ENCODE measurements at places on chromosomes 1 and 21.

DNA sequence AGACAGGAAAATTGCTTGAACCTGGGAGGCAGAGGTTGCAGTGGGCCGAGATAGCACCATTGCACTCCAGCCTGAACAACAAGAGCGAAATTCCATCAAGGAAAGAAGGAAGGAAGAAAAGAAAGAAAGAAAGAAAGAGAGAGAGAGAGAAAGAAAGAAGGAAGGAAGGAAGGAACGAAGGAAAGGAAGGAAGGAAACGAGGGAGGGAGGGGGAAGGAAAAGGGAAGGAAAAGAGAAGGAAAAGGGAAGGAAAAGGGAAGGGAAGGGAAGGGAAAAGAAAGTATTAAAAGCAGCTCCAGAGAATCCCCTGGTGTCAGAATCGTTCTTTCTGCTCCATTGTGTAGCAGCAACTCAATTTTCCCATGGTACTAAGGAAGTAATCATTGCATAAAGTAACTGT is 19.2 kb upstream of the ZSWIM5 start:
- DNase-seq: no peak

DNA sequence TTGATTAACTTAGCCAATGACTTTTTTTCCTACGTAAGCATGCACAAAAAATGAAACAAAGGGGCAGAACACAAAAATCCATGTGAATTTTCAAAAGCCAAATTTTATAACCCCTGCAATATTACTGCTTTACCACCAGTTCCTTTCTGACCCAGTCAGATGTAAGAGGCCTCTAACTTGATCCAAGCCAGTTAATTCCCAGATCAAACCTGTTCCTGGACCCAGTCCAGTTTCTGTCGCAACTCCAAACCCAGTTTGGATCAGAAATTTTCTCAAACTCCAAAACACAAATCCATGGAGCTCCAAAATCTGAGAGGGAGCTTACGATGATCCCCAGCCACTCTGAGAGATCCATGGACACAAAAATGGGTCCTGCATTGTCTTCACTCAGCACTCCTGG is 7.8 kb upstream of the ZYG11A start:
- DNase-seq: no peak

DNA sequence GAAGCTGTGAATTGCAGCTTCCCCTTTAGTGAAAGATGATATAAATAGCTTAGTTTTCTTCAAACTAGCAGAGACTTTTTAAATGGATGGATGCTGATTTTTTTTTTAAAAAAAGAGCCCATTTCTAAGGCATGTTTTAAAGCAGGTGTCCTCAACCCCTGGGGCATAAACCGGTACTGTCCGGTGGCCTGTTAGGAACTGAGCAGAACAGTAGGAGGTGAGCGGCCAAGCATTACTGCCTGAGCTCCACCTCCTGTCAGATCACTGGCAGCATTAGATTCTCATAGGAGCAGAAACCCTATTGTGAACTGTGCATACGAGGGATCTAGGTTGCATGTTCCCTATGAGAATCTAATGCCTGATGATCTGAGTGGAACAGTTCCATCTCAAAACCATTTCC is 31.2 kb downstream of the CR1L start:
- DNase-seq: no peak

DNA sequence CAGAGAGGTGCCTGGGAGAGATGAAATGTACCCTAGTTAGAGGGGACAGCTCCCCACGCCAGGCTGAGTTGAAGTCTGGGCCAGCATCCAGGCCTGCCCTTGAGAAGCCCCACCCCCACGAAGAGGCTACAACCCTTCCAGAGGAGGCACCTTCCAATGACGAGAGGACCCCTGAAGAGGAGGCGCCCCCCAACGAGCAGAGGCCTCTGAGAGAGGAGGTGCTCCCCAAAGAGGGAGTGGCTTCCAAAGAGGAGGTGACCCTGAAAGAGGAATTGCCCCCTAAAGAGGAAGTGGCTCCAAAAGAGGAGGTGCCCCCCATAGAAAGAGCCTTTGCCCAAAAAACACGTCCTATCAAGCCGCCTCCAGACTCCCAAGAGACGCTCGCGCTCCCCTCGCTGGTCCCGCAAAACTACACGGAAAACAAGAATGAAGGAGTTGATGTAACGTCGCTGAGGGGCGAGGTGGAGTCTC is 3.1 kb downstream of the EVA1B start:
- DNase-seq: no peak

DNA sequence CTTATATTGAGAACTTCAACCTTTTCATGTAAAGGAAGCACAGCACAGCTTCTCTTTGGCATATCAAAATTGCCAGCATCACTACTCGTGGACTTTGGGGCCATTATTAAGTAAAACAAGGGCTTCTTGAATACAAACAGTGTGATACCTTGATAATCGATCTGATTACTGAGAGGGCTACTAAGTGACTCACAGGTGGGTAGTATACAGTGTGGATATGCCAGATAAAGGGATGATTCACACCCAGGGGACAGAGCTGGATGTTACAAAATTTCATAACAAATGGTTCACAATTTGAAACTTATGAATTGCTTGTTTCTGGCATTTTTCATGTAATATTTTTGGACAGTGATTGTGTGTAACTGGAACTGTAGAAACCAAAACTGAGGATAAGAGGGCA is 15.4 kb downstream of the HDAC1 start:
- no peak for DNase-seq

DNA sequence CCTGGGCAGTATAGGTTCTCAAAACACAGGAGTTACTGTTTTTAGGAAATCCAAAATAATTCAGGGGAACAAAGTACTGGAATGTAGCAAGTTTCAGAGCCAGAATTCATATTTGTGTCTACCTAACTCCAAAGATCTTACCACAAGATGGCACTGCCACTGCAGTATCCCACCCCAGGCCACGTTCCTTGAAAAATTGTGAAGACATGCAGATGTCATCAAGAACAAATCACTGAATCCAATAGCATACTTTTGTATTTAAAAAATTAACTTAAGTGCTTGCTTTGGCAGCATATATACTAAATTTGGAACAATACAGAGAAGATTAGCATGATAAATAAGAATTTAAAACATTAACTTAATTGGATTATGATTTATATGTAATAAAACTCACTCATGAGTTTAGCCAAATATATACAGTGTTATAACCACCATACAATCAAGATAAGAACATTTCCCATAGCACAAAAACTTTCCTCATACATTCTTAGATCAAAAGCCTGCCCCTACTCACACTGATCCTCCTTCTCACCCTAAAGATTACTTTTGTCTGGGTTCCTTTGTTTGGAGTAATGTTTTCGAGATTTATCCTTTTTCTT is 209.9 kb downstream of the FAF1 start:
- DNase-seq: no peak

DNA sequence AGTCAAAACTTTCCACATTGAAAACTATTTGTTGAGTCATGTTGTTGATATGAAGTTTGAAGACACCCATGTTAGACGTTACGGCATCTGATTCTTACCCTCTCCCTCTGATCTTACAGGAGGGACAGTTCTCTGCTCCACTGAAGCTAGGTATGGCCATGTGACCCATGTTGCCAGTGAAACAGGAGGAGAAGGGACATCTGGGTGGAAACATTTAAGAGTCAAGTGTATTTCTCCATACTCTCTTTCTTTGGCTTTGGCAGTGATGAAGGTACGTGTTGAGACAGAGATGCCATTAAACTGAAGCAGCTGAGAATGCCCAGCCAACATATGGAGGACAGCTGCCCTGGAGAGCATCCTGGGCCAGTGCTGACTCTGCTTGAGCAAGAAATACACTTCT is 198.4 kb upstream of the PTGFR start:
- DNase-seq: no peak

GRCh38 chr1:150809651-150810050 is 1.6 kb upstream of the CTSK start:
- no peak for DNase-seq

GRCh38 chr1:233357595-233358397 is 30.3 kb downstream of the MAP3K21 start:
- no peak for DNase-seq

DNA sequence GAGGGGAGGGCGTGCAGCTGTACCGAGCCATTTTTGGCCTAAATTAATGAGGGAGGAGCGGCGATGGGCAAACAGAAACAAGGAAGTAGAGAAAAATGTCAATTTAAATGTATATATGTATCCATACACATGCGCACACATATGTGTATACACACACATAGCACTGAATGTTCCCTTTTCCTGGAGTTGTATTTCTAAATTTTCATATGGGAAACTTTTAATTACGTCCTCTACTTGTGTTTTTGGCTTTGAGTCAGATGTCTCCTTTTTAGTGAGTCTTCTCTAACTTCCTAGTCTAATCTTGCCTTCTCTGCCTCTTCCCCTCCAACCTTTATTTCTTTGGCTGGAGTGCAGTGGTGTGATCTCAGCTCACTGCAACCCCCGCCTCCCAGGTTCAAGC is 15.4 kb upstream of the CYYR1 start:
- no peak for DNase-seq

- no peak for DNase-seq
These were observed 22.7 kb downstream of the WNT9A start for GRCh38 chr1:227924833-227925574.

- DNase-seq: no peak
These were observed 1178.6 kb downstream of the MRPL39 start for GRCh38 chr21:24428591-24429199.

- no peak for DNase-seq
These were observed 36.8 kb downstream of the KCNAB2 start for GRCh38 chr1:6082430-6082971.

DNA sequence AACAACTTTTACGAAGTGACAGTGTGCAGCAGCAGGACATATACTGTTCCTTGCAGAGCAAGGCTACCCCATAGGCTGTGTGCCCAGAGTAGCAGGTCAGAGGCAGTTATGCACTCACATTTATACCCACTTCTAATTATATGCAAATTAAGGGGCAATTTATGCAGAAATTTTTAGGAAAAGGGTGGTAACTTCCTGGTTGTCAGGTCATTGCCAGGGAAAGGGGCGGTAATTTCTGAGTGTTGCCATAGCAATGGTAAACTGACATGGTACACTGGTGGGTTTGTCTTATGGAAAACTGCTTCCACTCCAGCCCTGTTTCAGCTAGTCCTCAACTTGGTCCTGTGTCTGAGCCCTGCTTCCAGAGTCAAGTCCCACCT is 12.0 kb upstream of the SLAMF1 start:
- DNase-seq: no peak

GRCh38 chr1:151849126-151849525 is 4.4 kb downstream of the THEM5 start:
- DNase-seq: no peak

GRCh38 chr1:116388122-116388521 is 15.1 kb downstream of the ATP1A1 start:
- DNase-seq: no peak

- DNase-seq: peak; percentile 25
These were observed 56.1 kb downstream of the MEF2D start for GRCh38 chr1:156444407-156445001.

DNA sequence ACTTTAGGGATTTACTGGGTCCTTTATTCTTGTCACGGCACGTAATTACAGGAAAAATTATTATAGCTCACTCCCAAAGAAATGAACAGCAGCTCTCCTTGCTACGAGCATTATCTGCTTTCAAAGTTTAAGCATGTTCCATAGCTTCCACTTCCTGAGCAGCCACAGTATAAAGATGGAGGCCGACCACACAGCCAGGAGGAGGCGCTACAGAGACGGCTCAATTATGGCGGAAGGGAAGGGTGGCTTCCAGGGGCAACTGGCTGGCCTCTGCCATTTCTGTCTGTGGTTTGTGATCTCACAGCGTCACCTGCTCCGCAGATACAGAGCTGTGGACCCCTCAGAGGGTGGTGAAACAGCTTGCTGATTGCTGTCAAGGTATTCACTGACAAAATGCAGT is 212.3 kb upstream of the GREM2 start:
- no peak for DNase-seq

DNA sequence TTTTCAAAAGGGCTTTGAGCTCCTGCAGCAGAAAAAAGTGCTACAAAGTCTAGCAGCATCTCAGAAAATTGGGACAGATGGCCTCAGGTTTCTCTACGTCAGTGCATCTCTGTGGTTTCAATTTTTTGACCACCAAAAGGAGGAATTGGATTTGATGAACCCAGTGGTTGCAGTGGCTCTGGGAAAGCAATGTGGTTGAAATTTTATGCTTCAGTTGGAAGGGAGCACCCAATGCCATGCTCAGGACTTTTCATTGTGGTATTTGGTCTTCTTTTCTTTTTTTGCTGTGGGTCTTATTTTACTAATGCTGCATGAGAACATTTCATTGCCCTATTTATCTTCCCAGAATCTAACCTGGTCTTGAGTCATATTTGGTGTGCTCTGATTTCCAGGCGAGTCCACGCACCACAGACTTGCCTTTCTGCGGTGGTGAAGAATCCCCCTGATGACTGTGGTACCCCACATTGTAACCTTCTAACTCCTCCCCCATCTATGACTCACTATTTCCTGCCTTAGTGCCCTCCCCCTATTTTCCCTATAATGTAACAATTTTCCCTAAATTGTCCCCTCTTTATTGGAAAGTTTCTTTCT is 56.7 kb downstream of the S1PR1 start:
- DNase-seq: no peak

- no peak for DNase-seq
These were observed 22.1 kb downstream of the OMA1 start for GRCh38 chr1:58524353-58524945.

GRCh38 chr1:48471691-48472576 is at the start of gene SPATA6:
Gene SPATA6, minus strand, starts transcription at chr1:48472204. Its CDS starts 196 bp downstream, at chr1:48472008.
- peak; percentile 86 for DNase-seq

DNA sequence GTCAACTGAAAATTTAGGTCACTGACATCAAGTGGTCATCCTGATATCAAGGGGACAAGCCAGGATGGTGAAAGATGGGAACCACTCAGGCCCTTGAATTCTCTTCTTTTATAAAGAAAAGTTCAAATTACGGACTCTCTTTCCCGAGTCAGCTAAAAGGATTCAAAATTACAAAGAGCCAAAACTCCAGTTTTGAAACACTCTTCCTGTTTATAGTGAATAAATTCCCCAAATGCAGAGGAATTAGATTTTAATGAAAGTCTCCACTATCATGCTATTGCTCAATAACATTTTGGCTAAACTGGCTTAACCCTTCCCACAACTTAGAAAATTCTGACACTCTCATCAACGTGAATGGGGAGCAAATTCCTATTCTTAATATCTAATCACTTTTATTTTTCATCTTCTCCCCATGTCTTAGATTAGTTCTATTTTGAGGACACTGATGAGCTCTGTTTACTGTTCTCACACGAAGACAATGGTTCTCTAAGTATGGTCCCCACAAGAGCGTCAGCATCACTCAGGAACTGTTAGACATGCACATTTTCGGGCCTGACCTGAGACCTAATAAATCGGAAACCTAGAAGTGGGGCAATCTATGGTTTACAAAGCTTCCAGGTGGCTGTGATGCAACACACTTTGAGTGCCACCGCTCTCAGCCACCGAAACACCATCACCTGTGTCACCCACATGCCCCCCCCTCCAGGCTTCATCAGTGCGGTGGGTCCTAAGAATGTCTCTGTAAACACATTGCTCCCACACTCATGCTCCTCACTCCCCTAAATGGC is 64.4 kb upstream of the TIAM1 start:
- no peak for DNase-seq

DNA sequence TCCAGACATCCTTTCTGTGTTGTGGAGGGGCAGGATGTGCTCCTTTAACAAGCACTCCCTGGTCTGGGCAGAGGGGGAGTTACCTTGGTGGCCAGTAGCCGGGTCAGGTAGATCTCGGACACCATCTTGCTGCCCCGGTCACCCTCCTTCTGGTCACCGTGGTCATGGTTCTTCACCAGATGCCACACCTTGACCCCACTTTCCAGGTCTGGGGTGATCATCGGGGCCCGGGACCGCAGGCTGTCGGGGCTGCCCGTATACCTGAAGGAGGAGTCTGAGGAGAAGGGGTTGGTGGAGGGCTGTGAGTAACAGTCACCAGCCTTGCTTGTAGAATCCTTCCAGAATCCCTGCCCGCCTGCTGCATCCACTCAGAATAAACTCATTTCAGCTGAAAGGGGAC is 122.3 kb upstream of the CD34 start:
- no peak for DNase-seq

GRCh38 chr1:77513839-77514763 is 168.4 kb downstream of the ZZZ3 start:
- DNase-seq: no peak
